IPS DF 19.7 (cell line): ENCODE measurements at places on chromosomes 1 and 21.

DNA sequence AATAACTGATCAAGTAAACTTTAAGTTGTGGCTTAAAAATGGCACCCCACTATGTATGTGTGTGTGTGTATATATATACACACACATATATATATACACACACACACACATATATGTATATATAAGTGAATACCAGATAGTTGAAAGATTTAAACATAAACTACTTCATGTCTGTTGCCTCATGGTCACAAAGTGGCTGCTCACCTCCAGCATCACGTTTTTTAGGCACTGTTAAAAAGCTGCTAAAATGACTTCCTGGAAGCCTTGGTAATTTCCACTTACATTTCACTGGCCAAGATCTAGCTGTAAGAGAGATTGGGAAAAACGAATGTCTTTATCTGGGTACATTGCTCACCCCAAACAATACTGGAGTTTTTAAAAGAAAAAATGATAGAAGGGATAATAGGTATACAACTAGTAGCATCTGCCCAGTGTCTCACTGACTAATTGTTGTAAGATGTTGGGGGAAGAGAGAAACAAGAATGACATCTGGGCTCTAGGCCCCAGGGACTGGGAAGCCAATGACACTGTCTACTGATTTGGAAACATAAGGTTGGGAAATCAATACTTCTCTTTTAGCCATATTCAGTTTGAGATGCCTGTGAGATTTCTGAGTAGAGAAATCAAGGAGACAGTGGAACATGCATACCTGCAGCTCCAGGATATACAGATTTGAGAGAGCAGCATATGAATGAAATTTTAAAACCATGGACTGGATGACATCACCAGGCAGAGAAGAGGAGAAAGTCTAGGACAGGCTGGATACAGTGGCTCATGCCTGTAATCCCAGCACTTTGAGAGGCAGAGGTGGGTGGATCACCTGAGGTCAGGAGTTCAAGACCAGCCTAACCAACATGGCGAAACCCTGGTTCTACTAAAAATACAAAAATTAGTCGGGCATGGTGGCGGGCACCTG lies 42.8 kb downstream of the CLDN14 start:
- no peak for DNase-seq

- DNase-seq: no peak
Measured at GRCh38 chr1:47191940-47192457, 2.2 kb upstream of the PDZK1IP1 start.

DNA sequence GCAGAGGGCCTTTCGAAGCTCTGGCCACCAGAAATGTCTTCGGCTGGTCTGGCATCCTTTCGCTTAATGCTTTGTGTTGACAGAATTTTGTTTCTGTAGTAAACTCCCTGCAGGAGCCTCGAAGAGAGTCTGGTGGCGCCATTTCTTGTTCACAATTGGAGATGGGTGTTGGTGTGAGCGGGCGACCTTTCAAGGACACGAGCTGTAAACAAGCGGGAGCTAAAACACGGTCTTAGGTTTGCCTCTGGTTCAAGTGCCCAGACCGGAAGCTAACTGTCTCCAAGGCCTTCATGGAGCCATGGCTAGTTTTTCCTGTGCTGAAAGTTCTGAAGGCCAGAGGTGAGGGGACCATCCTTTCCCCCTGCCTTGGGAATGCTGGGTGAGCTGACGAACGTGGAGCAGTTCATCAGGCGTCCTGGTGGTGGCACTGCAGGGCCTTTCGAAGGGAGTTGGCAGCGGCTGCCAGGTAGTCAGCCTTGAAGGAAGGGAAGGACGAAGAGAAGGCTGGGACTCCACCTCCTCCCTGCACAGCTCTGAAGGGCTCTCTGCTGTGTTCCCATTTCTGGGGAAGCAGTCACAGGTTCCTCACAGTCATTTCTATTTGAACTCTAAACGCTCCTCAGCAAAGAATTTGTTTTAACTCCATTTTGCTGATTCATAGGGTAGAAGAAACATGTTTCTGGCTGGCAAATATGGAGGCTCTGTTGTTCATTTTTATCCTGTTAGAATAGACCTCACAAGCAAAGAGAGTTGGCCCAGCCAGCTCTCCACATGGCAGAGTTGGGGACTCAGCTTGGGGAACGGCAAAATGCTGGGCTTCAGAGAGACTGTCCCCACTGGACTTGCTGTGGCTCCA lies 35.2 kb downstream of the URB2 start:
- DNase-seq: peak; percentile 38

GRCh38 chr1:52345252-52345651 lies 20.8 kb downstream of the CC2D1B start:
- DNase-seq: no peak

GRCh38 chr1:17470021-17470799 lies 30.7 kb upstream of the RCC2 start:
- DNase-seq: peak; percentile 98

- DNase-seq: no peak
Measured at GRCh38 chr1:162353078-162353477, 23.6 kb downstream of the SPATA46 start.

DNA sequence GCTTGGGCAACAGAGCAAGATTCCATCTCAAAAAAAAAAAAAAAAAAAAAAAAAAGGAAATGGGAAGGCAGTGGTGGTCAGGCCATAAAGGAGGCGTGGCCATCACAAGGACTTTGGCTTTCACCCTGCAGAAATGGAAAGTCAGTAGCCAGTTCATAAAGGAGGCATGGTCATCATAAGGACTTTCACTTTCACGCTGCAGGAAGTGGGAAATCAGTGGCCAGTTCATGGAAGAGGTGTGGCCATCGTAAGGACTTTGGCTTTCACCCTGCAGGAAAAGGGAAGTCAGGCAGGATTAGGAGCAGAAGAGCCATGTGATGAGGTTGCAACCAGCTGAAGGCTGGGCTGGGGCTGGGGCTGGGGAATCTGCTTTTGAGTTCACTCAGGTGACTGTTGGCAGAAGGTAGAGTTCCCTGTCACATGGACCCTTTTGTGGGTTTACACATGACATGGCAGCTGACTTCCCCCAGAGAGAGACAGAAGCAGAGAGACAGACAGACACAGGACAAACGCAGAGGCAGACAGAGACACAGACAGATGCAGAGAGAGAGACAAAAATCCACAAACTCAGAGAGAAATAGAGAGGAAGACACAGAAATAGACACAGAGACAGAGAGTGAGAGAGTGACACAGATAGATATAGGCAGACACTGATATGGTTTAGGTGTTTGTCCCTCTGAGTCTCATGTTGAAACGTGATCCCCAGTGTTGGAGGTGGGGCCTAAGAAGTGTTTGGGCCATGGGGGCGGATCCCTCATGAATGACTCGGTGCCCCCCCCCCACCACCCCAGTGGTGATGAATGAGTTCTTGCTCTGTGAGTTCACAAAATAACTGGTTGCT lies 263.9 kb upstream of the KAZN start:
- no peak for DNase-seq

DNA sequence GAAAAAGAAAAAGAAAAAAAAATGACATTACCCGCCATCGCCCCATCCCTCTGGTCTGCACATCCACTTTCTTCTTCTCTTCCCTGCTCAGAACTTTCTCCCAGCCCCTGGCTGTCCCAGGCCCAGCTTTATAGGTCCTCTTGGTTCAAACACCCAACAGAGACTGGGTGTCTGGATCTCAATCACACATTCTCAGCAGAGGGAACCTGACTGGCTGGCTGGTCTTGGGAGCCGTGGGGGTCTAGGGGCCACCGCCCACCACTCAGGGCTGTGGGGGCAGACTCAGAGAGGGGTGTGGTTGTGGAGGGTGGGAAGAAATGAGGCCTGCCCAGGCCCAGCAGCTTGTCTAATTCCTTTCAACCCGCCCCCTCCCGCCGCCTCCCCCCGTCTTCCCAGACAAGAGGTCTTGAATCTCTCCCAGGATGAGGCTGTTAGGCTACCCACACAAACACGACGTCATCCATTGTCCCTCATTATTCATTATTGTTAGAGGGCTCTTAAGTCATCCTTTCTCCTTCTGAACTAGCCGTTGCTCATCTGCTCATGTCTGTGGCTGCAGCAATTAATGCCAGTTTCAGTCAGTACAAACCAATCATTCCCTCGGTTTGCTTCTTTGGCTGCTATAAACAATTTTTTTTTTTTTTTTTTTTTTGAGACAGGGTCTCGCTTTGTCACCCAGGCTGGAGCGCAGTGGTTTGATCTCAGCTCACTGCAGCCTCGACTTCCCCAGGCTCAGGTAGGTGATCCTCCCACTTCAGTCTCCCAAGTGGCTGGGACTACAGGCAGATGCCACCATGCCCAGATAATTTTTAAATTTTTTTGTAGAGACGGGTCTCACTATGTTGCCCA lies 40.6 kb upstream of the CLIC4 start:
- no peak for DNase-seq

DNA sequence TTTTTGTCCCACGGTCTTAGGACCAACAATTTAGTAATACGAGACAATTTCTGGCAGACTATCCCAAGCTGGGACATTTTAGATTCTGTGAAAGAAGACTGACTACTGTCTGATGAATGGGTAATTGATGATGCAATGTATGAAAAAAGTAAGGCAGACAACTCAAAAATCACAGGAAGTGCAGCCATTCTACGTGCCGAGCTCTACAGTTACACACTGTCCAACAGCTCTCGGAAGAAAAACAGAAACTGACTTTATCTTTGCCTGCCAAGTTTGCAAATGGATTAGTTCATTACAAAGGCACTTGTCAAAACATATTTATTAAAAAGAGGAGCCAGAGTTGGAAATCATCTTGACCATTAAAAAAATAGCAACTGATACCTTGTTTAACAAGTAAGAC lies 31.3 kb downstream of the ZBTB8B start:
- DNase-seq: no peak

- DNase-seq: no peak
Measured at GRCh38 chr1:194067772-194068171, 881.4 kb upstream of the B3GALT2 start.

DNA sequence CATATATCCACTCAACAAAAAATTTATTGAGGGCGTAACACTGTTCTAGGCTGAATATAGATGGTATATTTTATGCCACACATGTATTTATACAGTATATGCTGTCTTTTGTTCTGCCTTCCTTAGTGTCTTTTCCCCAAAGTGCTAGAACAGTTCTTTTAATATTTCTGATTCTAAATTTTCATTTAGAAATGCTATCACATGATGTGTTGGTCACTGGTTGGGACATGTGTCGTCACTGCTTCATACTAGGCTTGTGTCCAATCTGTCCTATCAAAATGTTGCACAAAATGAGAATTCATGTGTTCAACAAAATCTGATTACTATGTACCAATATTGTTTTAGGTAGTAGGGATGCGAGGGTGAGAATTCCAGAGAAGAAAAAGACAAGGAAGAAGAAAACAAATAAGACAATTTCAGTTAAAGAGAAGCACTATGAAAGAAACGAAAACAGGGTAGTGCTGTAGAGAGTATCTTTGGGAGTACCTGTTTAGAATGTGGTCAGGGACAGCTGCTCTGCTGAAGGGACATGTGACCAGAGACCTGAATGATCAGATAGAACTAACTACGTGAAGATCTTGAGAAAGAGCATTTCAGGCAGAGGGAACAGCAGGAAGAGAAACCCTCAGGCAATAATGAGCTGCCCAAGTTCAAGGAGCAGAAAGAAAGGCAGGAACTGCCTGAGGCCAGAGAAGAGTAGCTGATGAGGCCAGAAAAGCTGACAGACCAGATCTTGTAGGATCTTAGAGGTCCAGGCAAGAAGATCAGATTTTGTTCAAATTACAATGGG lies 1.3 kb downstream of the KMO start:
- no peak for DNase-seq

GRCh38 chr1:169112241-169112640 lies 5.8 kb downstream of the ATP1B1 start:
- no peak for DNase-seq

DNA sequence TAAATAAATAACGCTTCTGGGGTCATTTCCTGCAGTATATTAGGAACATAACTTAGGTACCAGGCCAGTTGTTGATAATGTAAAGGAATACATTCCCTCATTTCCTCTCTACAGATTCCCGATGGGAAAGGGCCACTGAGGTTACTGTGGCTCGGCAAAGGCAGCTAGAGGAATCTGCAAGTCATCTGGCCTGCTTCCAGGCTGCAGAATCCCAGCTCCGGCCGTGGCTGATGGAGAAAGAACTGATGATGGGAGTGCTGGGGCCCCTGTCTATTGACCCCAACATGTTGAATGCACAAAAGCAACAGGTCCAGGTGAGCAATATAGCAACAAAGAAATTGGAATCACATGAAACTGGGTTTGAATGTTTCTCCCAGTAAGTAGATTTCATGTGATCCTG lies 109.6 kb upstream of the BMP8A start:
- no peak for DNase-seq

- DNase-seq: no peak
Measured at GRCh38 chr1:13540866-13541265, 27.1 kb upstream of the LRRC38 start.

- DNase-seq: no peak
Measured at GRCh38 chr1:30179942-30180543, 543.3 kb downstream of the MATN1 start.

GRCh38 chr1:34977858-34978257 lies 7.3 kb downstream of the TMEM35B start:
- DNase-seq: no peak

DNA sequence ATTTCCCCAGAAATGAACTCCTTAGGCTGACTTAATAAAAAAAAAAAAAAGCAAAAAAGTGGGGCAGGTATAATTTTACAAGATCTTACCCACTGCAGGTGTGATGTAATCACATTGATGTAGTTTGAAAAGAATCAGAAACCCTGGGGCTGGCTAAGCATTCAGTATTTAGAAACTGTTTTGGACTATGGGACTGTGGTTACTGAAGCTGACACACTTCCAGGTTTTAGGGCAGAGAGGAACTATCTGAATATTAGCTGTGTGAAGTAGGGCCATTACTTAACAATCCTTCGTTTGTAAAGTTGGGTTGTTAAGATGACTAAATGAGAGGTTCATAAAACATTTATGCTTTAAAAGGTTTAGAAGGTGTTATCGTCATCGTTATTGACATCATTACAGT lies 165.3 kb downstream of the FASLG start:
- DNase-seq: no peak

DNA sequence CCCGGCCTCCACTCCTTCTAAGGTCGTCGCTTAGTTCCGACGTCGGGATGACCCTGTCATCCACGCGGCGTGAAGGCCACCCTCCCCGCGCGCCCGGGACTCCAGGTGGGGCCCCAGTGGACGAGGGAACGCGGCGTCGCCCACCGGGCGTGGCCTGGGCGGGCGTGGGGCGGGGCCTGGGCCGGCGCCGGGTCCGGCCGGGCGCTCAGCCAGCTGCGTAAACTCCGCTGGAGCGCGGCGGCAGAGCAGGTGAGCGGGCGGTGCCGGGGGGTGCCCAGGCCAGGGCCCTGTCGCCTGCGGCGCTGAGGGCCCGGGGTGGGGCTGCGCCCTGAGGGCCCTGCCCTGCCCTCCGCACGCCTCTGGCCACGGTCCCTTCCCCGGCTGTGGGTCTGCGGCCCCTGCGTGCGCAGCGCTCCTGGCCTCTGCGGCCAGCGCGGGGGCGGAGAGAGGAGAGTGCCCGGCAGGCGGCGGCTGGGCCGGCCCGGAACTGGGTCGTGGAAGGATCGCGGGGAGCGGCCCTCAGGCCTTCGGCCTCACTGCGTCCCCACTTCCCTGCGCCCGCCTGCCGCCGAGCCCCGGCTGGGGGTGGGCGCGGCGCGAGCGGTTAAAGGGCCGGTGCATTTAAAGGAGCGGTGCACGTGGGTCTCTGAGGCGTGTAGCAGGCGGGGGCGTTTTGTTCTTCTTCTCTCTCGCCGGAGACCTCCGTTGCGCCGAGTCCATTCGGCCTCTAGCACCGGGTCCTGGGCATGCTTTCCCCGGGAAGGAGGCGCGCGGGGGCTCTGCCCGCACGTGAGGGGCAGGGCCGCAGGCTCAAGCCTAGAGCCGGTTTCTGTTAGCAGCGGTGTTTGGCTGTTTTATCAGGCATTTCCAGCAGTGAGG lies at the start of gene PSEN2:
Gene PSEN2, plus strand, starts transcription at position 216 of the 879 bp plus-strand sequence. CDS start 11,292 bp downstream, outside the sequence.
- DNase-seq: no peak
